ENCODE measurements at places on chromosomes 16 and 17.

GRCh38 chr16:4522051-4522581, 16.5 kb downstream of the CDIP1 start:
- DNase-seq = no peak

DNA sequence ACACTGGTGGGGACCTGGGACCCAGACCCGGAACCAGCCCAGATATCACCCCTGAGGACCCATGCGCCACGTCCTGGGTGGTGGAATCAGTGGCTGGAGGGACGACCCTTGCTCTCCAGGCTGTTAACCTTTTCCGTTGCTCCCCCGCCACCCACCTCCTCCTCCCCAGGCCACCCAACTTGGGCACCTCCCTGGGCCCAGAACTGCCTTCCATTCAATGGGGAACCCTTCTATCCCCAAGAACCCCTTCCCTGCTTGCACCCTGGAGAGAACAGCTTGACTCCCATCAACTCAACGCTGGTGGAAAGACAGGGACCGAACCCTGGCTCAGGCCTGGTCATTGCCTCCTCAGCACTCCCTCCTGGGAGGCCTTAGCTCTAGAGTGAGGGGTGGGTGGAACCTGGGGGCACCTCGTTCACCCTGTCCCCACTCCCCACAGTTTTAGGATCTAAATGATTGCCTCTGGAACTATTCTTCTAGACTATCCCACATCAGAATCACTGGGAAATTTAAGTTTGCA, 5.7 kb upstream of the IL32 start:
- DNase-seq = no peak

GRCh38 chr16:87575027-87575804, 27.1 kb upstream of the JPH3 start:
- DNase-seq = no peak

DNA sequence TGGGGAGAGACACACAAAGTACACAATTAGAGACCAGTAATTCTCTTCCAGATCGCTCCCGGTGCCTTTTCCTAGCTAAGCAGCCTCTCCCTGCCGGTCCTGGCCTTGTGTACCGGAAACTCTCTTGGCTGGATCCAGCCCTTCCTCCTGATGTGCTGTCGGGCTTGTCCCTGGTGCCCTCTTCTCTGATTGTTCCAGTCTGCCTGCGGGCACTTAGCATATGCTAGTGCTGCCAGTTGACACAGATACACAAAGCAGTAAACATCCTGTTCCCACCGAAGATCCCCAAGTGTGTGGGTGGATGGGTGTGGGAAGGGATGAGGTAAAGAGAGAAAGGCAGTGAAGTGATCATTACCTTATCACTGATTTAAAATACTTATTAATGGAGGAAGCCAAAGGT, 9.7 kb downstream of the HS3ST3B1 start:
- no peak for DNase-seq

DNA sequence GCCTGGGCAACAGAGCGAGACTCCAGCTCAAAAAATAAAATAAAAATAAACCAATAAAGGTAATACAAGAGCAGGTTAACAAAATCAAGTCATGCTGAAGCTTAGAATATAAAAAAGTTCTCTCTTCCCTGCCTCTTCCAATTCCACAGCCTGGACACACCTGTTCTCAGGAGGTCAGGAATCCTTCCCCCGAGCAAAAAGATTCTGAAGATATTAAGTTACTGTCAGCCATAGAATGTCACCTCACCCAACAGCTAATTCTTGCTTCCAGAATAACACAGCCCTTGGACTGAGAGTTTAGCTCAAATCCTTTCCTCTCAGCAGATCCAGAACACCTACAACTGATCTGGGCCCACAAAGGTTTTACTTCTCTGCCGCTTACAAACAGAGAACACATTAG, 27.1 kb downstream of the SLC39A11 start:
- DNase-seq = no peak

GRCh38 chr17:13001991-13002615, 15.7 kb downstream of the ELAC2 start:
- no peak for DNase-seq

GRCh38 chr17:75114552-75115314, 5.0 kb downstream of the ARMC7 start:
- DNase-seq = no peak

GRCh38 chr16:29743827-29744531, 1.8 kb downstream of the C16orf54 start:
- DNase-seq = peak; percentile 70

- DNase-seq = no peak
Measured at GRCh38 chr17:8160741-8161221, 2.0 kb downstream of the VAMP2 start.

Data from CD8-positive, alpha-beta memory T cell (primary cell).